Uterus (tissue), 4 donors: ENCODE measurements at places on chromosomes 6 and 20.

- DNase-seq = no peak
- no peaks in the 10 kb centered on the region for H3K4me1 ChIP-seq
- H3K27ac ChIP-seq = no peak overlapping the region
Measured at GRCh38 chr6:8006208-8006607, 58.0 kb downstream of the BLOC1S5 start.

GRCh38 chr20:33518071-33518470 lies 28.2 kb downstream of the CBFA2T2 start:
- H3K36me3 ChIP-seq = no peaks in the 10 kb centered on the region
- no peaks in the 10 kb centered on the region for H3K4me1 ChIP-seq
- H3K4me3 ChIP-seq = no peak overlapping the region

DNA sequence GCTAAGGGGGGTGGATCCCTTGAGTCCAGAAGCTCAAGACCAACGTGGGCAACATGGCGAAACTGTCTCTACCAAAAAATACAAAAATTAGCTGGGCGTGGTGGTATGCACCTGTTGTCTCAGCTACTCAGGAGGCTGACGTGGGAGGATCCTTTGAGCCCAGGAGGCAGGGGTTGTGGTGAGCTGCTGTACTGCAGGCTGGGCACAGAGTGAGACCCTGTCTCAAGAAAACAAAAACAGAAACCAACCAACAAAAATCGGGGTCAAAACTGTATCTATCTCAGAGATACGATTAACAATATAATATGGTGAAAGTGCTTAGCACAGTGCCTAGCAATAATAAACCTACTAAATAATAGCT lies 20.7 kb upstream of the BCAS1 start:
- H3K4me3 ChIP-seq = no peak overlapping the region
- no peak for DNase-seq
- H3K4me1 ChIP-seq = no peaks in the 10 kb centered on the region
- H3K27me3 ChIP-seq = no peaks in the 10 kb centered on the region
- H3K36me3 ChIP-seq = no peaks in the 10 kb centered on the region
- H3K27ac ChIP-seq = no peak overlapping the region

DNA sequence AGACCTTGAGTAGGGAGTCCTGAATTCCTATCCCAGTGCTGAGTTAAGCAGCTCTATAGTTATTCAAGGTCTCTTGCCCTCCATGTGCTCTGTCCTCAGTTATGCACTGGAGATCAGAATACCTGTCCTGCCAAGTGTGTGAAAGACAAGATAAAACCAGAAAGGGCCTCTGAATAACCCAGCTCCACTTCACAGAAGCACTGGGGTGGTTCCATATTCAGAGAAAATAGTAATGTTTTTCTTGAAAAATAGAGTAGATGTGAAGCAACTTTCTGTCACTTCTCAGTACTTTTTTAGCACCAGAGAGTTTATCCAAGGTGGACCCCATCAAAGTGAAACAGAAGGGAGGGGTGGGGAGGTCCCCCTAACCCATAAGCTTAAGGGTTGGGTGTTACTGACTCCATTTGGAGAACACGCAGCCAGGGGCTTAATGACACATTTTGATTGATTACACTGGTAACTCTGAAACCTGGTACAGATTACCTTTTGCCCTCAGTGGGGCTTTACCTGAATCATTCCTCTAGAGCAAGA lies 509.8 kb upstream of the JARID2 start:
- no peaks in the 10 kb centered on the region for H3K4me1 ChIP-seq
- H3K36me3 ChIP-seq = no peaks in the 10 kb centered on the region
- no peak for DNase-seq
- no peak overlapping the region for H3K4me3 ChIP-seq
- no peak overlapping the region for H3K27ac ChIP-seq

GRCh38 chr6:132333639-132334520 lies 67.4 kb downstream of the MOXD1 start:
- no peaks in the 10 kb centered on the region for H3K4me1 ChIP-seq
- no peaks in the 10 kb centered on the region for H3K36me3 ChIP-seq
- no peak overlapping the region for H3K4me3 ChIP-seq
